ENCODE measurements at places on chromosomes 16 and 17. TPM values are rescaled to one million over a fixed set of nuclear protein-coding genes. Genes with fewer than 3 reads are reported as not detected.

- DNase-seq = no peak
- peaks cover 33% of the 10 kb centered on the region for H3K4me1 ChIP-seq
- H3K36me3 ChIP-seq = no peaks in the 10 kb centered on the region
- no peak overlapping the region for H3K4me3 ChIP-seq
- no peak overlapping the region for H3K27ac ChIP-seq
These were observed 1.5 kb upstream of the CARD14 start for GRCh38 chr17:80168371-80168770.

- DNase-seq = no peak
- peaks cover 18% of the 10 kb centered on the region for H3K4me1 ChIP-seq
- H3K27ac ChIP-seq = no peak overlapping the region
- H3K27me3 ChIP-seq = no peaks in the 10 kb centered on the region
- no peaks in the 10 kb centered on the region for H3K36me3 ChIP-seq
These were observed 26.2 kb upstream of the PMFBP1 start for GRCh38 chr16:72198021-72198711.

DNA sequence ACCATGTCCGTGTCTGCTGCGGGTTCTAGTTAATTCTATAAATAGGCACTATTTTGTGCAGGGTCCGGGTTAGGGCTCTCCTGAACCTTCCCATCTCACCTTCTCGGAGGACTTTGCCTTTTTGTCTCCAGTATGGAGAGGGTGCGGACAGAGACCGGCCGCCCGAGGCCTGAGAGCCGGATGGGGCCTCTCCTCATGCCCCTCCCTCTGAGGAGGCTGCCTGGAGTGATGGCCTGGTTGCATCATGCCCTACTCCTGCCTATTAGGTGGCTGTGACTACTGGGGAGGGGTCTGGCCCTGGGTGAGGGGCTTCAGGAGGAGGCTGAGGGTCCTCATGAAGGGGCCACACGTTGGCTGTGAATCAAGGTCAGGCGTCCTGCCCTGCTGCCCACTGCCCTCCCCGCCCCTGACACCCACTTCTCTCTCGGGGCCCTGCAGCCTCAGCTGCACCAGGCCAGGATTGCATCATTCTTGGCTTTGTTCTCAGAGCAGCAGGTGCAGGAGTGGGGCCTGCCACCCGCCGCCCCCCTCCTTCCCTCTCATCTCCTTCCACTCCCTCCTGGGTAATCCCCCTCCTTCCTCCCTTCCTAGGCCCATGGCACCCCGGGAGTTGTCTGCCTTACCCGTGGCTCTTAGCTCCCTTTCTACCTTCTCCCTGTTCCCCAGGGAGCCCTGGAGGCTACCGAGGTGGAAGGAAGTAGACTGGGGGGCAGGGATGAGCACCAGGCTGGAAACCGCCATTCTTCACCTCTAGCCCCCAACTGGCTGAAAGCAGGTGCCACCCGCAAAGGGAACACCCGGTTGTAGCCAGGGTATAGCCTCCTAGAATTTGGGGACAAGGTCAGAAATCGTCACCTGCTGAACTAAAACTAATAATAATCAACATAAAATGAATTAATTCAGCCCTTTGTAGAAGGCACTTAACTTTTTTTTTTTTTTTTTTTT lies 12.7 kb upstream of the ARHGAP23 start:
- no peak for DNase-seq
- no peak overlapping the region for H3K4me3 ChIP-seq
- peaks cover 36% of the 10 kb centered on the region for H3K4me1 ChIP-seq
- peaks cover 58% of the 10 kb centered on the region for H3K27me3 ChIP-seq

GRCh38 chr17:78257810-78258322 lies 26.4 kb downstream of the TMEM235 start:
- H3K4me3 ChIP-seq = no peak overlapping the region
- H3K4me1 ChIP-seq = peaks cover 9% of the 10 kb centered on the region
- no peaks in the 10 kb centered on the region for H3K27me3 ChIP-seq
- DNase-seq = no peak
- no peaks in the 10 kb centered on the region for H3K36me3 ChIP-seq
- peak overlapping the region; percentile 73 for H3K27ac ChIP-seq

DNA sequence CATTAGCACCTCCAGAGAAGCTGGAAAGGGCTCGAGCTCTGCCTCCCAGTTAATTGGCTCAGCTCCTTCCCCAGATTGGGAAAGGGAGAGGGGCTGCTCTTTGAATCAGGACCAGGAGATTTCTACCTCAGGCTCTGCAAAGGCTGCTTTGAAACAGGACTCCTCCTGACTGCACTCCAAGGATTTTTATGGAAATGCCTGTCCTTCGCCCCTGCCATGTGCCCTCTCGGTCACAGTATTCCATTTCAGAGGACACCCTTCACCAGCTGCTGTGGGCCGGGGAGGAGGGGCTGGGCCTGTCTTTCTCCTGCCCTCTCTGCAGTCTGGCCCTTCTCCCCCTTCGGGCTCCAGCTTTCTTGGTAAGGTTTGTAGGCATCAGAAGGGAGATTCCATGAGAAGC lies 13.6 kb downstream of the MRM1 start:
- H3K36me3 ChIP-seq = no peaks in the 10 kb centered on the region
- no peak overlapping the region for H3K4me3 ChIP-seq
- DNase-seq = no peak
- H3K27me3 ChIP-seq = peaks cover 48% of the 10 kb centered on the region
- H3K27ac ChIP-seq = no peak overlapping the region

GRCh38 chr16:88534638-88535190 lies 35.5 kb upstream of the ZC3H18 start:
- H3K36me3 ChIP-seq = peaks cover 7% of the 10 kb centered on the region
- H3K27ac ChIP-seq = peak overlapping the region; percentile 91
- peaks cover 15% of the 10 kb centered on the region for H3K4me1 ChIP-seq

DNA sequence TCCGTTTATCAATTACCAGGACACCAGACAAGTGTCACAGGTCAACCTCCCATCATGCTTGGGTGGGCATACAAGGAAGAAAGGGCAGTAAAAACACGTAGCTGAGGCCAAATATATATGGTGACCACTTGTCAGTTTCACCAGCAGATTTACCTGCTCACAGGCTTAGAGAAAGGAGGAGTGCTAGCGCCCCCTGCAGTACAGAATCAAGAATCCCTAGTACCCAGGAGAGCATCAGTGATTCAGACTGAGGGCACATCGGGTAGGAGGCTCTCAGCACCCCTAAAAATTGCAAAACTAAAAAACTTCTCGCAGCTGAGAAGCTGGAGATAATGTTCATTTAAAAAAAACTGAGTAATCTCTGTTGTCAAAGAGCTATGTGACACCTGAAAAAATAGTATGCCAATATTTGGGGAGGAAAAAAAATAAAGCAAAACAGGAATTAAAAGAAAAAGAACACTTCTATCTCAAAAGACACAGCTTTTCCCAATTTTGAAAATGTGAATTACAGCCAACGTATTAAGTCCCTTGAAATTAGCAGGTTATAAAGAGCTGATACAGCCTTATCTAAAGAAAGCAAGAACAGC lies 21.2 kb upstream of the MON1B start:
- no peaks in the 10 kb centered on the region for H3K36me3 ChIP-seq
- H3K27ac ChIP-seq = no peak overlapping the region
- no peak for DNase-seq
- no peak overlapping the region for H3K4me3 ChIP-seq

DNA sequence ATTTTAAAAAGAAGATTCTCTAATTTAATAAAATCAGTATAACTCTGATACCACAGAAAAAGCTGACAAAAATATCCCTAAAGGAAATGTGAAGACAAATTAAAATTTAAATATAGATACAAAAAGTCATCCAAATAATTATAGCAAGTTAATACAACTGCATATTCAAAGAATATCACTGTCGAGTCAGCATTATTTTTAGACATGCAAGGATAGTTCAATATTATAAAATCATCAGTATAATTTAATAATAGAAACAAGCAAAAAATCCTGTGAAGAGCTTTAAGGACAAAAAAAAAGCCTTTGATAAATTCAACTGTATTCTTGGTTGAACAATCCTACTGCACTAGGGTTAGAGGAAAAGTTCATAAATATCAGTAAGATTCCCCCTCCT lies 21.0 kb upstream of the CDYL2 start:
- no peak for DNase-seq
- H3K4me3 ChIP-seq = no peak overlapping the region
- H3K27me3 ChIP-seq = no peaks in the 10 kb centered on the region
- no peaks in the 10 kb centered on the region for H3K4me1 ChIP-seq

- no peak overlapping the region for H3K27ac ChIP-seq
- H3K36me3 ChIP-seq = no peaks in the 10 kb centered on the region
- H3K4me3 ChIP-seq = no peak overlapping the region
- no peak for DNase-seq
- H3K27me3 ChIP-seq = no peaks in the 10 kb centered on the region
- no peaks in the 10 kb centered on the region for H3K4me1 ChIP-seq
These were observed 1469.5 kb upstream of the GOT2 start for GRCh38 chr16:60203525-60204124.

DNA sequence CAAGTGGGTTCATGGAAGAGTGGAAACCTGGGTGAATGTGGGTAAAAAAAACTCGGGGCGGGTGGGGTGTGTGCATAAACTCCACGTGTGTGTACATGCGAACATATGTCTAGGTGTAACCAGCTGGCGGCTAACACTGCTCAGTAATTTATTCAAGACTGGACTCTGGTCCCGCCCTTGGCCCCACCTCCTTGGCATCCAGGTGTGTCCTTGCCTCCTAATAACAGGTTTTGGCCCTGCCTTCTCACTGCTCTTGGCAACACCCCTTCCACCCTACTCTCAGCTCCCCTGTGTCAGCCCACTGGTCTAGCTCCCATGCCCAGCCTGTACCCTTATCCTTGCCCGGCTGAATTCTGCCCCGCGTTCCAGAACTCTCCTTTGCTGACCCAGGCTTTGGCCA lies 8.3 kb downstream of the FLII start:
- no peak overlapping the region for H3K4me3 ChIP-seq
- peak overlapping the region; percentile 34 for H3K27ac ChIP-seq
- H3K27me3 ChIP-seq = no peaks in the 10 kb centered on the region
- H3K36me3 ChIP-seq = peaks cover 47% of the 10 kb centered on the region

DNA sequence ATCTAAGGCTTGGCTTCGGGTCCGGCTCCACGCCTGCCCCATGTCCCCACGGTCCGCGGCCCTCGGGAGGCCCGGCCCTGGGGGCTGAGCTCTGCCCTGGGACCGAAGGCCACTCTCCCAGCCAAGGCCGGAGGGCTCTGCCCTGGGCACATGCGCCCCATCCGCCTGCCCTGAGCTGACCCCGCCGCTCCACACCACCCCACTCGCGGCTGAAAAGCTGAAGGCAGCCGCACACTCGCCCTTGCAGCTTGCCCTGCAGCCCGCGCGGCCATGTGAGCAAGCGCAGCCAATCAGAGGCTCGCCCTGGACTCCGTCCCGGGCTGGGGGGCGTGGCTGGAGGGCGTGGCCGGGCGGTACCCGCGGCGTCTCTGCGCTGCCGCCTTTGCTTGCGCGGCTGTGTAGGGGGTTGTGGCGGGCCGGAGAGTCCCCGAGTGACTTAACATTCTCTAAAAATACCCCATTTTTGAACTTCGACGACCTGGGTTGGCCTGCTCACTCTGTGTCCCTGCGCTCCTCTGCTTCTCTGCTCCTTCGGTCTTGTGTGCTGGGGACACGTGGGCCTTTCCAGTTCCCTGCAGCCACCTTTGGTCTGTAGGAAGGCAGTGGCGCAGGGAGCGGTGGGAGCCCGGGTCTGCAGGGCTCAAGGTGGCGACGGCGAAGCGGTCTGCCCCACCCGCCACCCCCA lies 8.8 kb upstream of the MAP2K3 start:
- H3K4me1 ChIP-seq = peaks cover 8% of the 10 kb centered on the region
- no peaks in the 10 kb centered on the region for H3K27me3 ChIP-seq
- peak overlapping the region; percentile 76 for H3K27ac ChIP-seq
- no peaks in the 10 kb centered on the region for H3K36me3 ChIP-seq
- no peak for DNase-seq

DNA sequence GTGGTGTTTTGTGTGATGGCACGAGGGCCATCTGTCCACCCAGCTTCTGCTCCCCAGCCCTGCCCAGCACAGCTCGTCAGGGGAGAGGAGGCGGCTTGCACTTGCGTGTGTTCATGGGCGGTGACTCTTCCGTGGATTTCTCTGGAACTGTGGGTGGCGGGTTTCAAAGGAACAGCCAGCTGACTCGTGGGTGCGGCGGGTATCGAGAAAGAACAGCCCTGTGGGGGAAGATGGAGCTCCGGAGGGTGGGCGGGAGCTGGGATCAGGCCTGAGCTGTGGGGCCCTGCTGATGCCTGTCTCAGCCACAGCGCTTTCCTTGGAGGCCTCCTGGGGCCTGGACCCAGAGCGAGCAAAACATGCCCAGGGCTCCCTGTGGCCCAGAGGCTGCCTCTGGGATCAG lies 13.2 kb downstream of the NAGPA start:
- no peak for DNase-seq
- H3K4me3 ChIP-seq = no peak overlapping the region

DNA sequence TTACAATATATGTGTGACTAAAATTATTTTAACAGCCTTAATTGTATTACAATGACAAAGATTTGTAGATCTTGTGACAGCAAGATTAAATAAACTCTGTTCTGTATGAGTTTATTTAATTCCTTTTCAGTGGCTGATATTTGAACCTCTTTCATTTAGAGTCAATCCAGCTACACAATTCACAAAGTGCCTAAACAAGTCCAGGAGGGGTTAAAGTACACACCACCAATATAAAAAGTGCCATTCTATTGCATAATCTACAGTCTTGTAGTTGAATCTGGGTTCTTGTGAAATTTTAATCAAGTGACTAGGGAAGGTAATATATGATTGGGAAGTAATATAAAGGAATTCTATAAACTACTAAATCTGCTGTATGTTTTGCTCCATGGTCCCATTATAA lies 3.9 kb upstream of the NFAT5 start:
- H3K36me3 ChIP-seq = no peaks in the 10 kb centered on the region
- no peak overlapping the region for H3K27ac ChIP-seq
- no peaks in the 10 kb centered on the region for H3K27me3 ChIP-seq
- H3K4me1 ChIP-seq = peaks cover 21% of the 10 kb centered on the region
- no peak for DNase-seq

GRCh38 chr16:52068447-52069074 lies 478.4 kb downstream of the TOX3 start:
- no peaks in the 10 kb centered on the region for H3K4me1 ChIP-seq
- no peaks in the 10 kb centered on the region for H3K27me3 ChIP-seq
- no peak overlapping the region for H3K27ac ChIP-seq
- no peak overlapping the region for H3K4me3 ChIP-seq

DNA sequence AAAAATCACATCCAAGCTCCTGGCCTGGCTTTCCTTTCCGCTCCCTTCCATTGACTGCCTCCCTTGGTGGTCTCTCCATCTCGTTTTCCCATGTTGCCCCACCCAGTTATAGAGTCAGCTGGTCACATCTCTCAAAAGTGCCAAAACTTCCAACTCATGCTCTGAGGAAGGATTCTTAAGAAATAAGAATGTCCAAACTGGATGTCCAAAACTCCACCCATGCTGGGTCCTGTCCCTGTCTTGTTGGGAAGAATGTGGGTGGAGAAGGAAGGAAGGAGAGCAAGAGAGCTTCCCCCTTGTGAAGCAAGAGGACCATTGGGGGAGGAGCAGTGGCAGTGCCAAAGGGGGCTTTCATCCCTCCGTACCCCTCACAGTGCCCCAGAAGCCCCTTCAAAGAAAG lies 44.6 kb upstream of the MAP3K14 start:
- H3K27ac ChIP-seq = no peak overlapping the region
- no peaks in the 10 kb centered on the region for H3K4me1 ChIP-seq
- H3K27me3 ChIP-seq = no peaks in the 10 kb centered on the region
- H3K36me3 ChIP-seq = no peaks in the 10 kb centered on the region
- H3K4me3 ChIP-seq = no peak overlapping the region

The PYDC1 gene
- not detected for total RNA-seq

The WFDC1 gene
- 7.6 TPM for total RNA-seq

The C16orf54 gene
- 3.4 TPM for total RNA-seq

The ZP2 gene
- total RNA-seq = not detected

The MYO1C gene
- total RNA-seq = 63.6 TPM

The AOC3 gene
- 24.0 TPM for total RNA-seq

The CRHR1 gene
- not detected for total RNA-seq

The SLC16A13 gene
- 3.1 TPM for total RNA-seq

The KRTAP9-2 gene
- total RNA-seq = not detected

The HEATR9 gene
- not detected for total RNA-seq

The RAB37 gene
- 1.6 TPM for total RNA-seq

Data from esophagus squamous epithelium (tissue), 5 donors.